ENCODE measurements at places on chromosomes 7 and 10. TPM values are rescaled to one million over a fixed set of nuclear protein-coding genes. Genes with fewer than 3 reads are reported as not detected.

GLRX3 gene
- 40.3 TPM for total RNA-seq

ZFAND2A gene
- 44.2 TPM for total RNA-seq

ITGB8 gene
- 19.0 TPM for total RNA-seq

CPA1 gene
- not detected for total RNA-seq

RELN gene
- total RNA-seq: 21.7 TPM

RTKN2 gene
- 0.49 TPM for total RNA-seq

C7orf33 gene
- total RNA-seq: not detected

PRPS1L1 gene
- total RNA-seq: not detected

HOXA11 gene
- not detected for total RNA-seq

SLC26A5 gene
- 3.2 TPM for total RNA-seq

CEP41 gene
- 10.0 TPM for total RNA-seq

GPR146 gene
- total RNA-seq: 49.4 TPM

TEX36 gene
- total RNA-seq: not detected

SFTPA2 gene
- not detected for total RNA-seq

GLI3 gene
- total RNA-seq: 10.1 TPM

LYZL2 gene
- not detected for total RNA-seq

ELFN1 gene
- total RNA-seq: 0.11 TPM

CLDN15 gene
- 5.6 TPM for total RNA-seq

C7orf57 gene
- total RNA-seq: not detected

KLLN gene
- 1.2 TPM for total RNA-seq

C10orf143 gene
- total RNA-seq: 5.6 TPM

CALY gene
- 1.5 TPM for total RNA-seq

BMI1 gene
- total RNA-seq: 41.2 TPM

CLCN1 gene
- total RNA-seq: not detected

ASB4 gene
- not detected for total RNA-seq

GNAI1 gene
- 47.8 TPM for total RNA-seq

NODAL gene
- not detected for total RNA-seq

FRMD4A gene
- 17.9 TPM for total RNA-seq

CYP2C8 gene
- total RNA-seq: 1.6 TPM

RBM20 gene
- 1.7 TPM for total RNA-seq

C10orf62 gene
- total RNA-seq: not detected

CTBP2 gene
- total RNA-seq: 92.4 TPM

ANKIB1 gene
- total RNA-seq: 44.1 TPM

MRLN gene
- not detected for total RNA-seq

SEMA3D gene
- total RNA-seq: 131 TPM

FFAR4 gene
- 0.15 TPM for total RNA-seq

STEAP1B gene
- not detected for total RNA-seq

PNLIPRP1 gene
- total RNA-seq: not detected

MKI67 gene
- 0.45 TPM for total RNA-seq

STAG3 gene
- 1.5 TPM for total RNA-seq

GDF2 gene
- not detected for total RNA-seq

TMEM236 gene
- 0.21 TPM for total RNA-seq

PRKAR2B gene
- total RNA-seq: 6.8 TPM

PON3 gene
- total RNA-seq: 4.2 TPM

Data from thyroid gland (tissue), 4 donors.